ENCODE measurements at places on chromosomes 5 and 9.

- H3K27me3 ChIP-seq = no peaks in the 10 kb centered on the region
- no peak for DNase-seq
- H3K27ac ChIP-seq = no peak overlapping the region
- H3K36me3 ChIP-seq = peaks cover 9% of the 10 kb centered on the region
- no peak overlapping the region for H3K4me3 ChIP-seq
These were observed 82.2 kb upstream of the RFX3 start for GRCh38 chr9:3608011-3608410.

DNA sequence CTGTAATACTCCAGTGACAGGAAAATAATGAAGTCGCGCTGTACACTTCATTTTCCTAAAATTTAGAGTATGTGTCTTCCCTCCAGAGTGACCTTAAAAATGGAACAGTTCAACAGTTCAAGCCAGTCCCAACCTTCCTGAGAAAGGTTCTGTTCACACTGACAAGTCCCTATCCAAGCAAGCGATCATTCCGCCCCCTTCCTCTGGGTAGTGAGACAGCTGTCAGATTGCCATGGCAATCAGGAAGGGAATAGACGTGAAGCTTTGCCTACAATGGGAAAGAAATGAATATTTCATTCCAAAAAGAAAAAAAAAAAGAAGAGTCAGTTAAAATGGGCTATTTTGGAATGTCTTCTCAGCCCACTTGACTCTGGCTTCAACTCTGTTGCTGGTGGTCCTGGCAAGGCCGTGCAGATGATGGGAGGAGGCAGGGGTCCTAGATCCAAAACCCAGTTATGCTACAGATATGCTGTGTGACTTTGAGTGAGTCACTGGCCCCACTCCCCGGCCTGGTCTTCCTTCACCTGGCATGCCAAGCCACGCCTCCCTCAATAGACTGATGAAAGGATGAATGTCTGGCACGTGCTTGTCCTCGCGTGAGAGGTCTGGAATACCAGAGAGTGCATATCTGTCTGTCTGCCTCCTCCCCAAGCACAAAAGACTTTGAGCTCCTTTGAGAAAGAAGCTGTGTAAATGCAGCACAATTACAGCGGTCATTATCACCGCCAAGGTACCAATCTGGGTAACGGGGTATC, 165.8 kb upstream of the WWC1 start:
- no peaks in the 10 kb centered on the region for H3K27me3 ChIP-seq
- no peak overlapping the region for H3K4me3 ChIP-seq
- H3K36me3 ChIP-seq = no peaks in the 10 kb centered on the region
- no peak for DNase-seq
- H3K4me1 ChIP-seq = no peaks in the 10 kb centered on the region

- no peaks in the 10 kb centered on the region for H3K36me3 ChIP-seq
- H3K4me1 ChIP-seq = no peaks in the 10 kb centered on the region
- H3K27me3 ChIP-seq = no peaks in the 10 kb centered on the region
- no peak overlapping the region for H3K4me3 ChIP-seq
- no peak for DNase-seq
These were observed 25.4 kb upstream of the TOMM5 start for GRCh38 chr9:37617832-37618231.

DNA sequence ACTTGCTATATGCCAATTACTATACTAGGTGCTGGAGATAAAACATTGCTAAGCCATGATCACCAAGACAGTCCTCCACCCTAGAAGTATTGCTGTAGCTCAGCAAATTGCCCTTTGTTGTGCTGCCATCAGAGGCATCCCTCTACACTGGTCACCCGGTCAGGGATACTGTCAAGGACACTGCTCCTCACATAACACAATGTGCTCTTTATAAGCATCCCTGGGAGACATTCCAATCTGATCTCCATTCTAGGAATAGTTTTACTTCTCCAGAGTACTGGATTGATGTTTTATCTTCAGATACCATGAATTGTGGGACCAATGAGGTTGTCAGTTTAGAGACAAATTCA, 10.4 kb upstream of the DNAJA1 start:
- no peaks in the 10 kb centered on the region for H3K27me3 ChIP-seq
- DNase-seq = no peak
- no peak overlapping the region for H3K27ac ChIP-seq
- 0 out of 2 replicates have a peak, but pooled peaks cover 3% of the 10 kb centered on the region for H3K4me1 ChIP-seq
- H3K36me3 ChIP-seq = peaks cover 5% of the 10 kb centered on the region

DNA sequence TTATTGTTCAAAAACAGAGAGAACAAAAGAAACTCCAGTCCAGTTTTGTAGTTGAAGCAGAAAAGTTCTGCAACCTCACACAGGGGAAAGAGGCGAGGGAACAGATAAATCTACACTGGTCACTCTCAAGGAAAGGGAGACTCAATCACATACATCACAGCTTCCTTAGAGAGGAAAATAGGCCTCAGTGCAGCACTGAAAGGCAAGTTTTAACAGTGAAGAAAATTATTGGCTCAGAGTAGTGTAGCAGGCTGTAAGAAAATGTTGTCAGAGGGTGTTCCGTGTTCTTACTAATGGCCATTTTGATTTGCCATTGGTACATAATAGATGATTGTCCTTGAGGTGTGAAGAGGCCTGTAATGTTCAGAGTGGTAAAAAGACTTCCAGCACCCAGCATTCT, 530.0 kb upstream of the CDH6 start:
- no peak for DNase-seq
- no peak overlapping the region for H3K4me3 ChIP-seq
- H3K36me3 ChIP-seq = peaks cover 2% of the 10 kb centered on the region
- H3K27ac ChIP-seq = no peak overlapping the region
- H3K4me1 ChIP-seq = peaks cover 2% of the 10 kb centered on the region

All from H9 (cell line).